ENCODE measurements at places on chromosomes 1 and 21.

GRCh38 chr1:46942086-46942485 lies 810 bp upstream of the CYP4A11 start:
- no peak for DNase-seq

- DNase-seq = peak; percentile 79
Observed at GRCh38 chr1:55249646-55250398, 34.7 kb upstream of the USP24 start.

DNA sequence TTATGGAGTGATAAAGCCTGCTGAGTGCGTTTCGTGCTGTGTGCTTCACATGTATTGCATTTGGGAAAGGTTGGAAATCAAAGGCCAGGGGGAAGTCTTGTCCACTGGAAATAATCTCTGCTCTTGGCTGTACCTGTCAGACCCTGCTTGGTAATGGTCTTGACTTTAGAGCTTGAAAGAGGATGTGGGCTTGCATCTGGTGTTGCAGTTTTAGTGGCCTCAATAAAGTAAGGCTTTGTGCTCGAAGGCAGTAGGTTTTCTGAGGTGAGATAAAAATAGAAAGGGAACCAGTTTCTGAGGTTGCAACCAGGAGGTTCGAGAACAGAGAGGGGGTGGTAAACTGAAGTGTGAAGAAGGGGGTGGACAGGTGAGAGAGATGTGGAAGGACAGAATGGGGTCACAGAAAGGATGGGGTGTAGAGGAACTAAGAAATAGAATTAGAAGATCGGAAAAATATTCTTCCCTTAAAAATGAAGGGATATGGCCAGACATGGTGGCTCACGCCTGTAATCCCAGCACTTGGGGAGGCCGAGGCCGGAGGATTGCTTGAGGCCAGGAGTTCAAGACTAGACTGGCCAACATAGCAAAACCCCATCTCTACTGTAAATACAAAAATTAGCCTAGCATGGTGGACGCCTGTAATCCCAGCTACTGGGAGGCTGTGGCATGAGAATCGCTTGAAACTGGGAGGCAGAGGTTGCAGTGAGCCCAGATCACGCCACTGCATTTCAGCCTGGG lies 1.5 kb downstream of the S100PBP start:
- peak; percentile 12 for DNase-seq

DNA sequence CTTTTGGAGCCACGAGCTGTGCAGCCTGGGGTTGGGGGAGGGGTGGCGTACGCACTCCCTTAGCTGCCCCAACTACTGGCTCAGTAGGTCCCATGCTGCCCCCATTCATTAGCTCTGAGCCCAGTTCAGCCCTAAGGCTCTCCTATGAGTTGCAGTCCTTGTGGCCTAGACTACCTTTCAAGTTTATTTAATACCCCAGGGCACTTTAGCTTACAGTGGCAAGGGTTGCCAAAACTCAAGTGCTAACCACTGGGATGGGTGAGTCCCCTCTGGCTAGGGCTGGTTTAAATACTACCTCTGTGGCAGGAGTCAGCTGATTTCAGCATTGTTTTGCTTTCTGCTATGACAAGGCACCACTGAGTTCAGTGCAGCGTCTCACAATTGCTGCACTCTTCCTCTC lies 118.2 kb downstream of the ODF2L start:
- DNase-seq = peak; percentile 84

DNA sequence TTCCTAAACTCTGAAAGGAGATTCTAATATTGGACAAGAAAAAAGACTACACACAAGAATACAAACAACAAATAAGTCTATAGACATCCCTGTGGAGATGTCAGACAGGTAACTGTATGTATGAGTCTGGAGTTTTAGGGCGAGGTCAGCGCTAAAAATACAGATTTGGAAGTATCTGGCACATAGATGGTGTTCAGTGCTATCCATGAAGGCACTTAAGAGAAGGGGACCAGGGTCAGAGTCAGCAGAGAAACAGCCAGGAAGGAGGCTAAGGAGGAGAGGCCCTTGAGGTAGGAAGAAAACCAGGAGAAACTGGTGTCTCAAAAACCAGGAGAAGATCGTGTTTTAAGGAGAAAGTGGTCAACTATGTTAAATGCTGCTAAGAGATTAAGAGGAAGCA lies 18.1 kb downstream of the ZMPSTE24 start:
- no peak for DNase-seq
